NCI-H2107 (cell line): ENCODE measurements at places on chromosomes 16 and 17.

- no peak for DNase-seq
Measured at GRCh38 chr16:69934044-69934443, 17.1 kb upstream of the CLEC18A start.

DNA sequence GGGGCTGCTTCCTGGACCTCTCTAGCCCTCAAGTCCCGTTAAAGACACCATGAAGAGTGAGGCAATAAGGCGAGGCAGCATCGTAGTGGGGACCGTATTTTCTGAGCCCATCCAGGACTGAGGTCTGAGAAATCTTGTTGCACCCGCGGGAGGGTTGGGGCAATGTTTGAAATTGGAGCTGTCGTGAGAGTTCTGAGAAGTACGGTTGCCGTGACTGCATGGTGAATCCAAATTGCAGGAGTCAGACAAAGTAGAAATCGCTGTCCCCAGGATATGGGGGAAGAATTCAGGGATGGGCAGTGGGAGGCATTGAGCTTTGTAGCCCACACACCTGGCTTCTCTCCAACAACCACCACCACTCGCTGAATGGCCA, 42.0 kb upstream of the RPL38 start:
- no peak for DNase-seq

GRCh38 chr16:22356930-22357634, 17.3 kb downstream of the CDR2 start:
- no peak for DNase-seq

DNA sequence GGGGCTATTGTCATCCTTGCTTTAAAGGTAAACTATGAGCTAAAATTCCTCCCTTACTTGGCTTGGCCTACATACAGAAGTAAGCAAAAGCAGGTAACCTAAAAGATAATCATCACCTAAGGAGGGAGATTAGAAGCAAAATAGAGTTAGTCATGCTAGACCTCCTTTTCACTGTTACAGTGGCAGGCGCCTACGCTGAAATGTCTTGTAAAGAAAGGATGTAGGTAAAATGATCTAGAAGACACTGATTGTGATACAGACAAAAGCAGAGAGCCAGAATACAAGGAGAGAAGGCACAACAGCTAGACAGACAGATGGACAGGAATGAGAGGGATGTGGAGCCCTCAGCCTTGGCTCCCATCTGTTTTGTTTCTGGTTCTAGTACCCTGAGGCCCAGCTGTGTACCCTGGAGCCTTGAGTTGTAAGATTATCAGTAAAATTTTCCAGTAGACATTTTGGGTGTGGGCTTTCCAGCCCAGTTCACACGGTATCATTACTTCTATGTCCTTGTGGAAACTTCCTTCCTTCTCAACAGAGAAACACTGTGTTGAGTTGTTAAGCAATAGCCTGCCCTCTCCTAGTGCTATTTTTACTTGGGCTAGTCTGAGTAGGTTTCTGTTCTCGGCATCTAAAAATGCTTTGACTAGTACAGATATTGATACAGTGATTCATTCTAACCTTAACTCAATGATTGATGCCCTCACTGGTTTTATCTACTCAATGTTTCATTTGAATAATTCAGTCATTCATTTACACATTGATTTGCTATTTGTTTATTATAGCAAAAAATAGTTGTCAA, 7.7 kb upstream of the C16orf78 start:
- DNase-seq: no peak

- no peak for DNase-seq
Measured at GRCh38 chr17:27985736-27986399, 56.6 kb upstream of the NLK start.

DNA sequence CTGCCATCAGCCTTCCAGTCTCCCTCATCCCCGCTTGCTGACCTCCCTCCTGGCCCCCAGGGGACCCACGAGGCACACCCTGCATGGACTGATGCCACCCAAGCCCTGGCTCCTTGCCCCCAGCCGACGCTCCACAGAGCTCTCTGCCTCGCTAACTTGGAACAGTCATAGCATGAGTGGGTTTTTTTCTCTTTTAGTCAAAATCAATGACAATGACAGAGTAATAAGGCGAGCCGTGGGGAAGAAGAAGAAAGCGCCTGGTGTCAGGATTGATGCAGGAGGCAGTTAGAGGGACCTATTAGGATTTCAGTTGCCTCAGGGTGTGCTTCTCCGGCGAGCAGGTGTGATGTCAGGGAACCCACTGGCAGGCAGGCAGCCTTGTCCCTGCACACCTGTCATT, 176.3 kb upstream of the TNRC6C start:
- no peak for DNase-seq

DNA sequence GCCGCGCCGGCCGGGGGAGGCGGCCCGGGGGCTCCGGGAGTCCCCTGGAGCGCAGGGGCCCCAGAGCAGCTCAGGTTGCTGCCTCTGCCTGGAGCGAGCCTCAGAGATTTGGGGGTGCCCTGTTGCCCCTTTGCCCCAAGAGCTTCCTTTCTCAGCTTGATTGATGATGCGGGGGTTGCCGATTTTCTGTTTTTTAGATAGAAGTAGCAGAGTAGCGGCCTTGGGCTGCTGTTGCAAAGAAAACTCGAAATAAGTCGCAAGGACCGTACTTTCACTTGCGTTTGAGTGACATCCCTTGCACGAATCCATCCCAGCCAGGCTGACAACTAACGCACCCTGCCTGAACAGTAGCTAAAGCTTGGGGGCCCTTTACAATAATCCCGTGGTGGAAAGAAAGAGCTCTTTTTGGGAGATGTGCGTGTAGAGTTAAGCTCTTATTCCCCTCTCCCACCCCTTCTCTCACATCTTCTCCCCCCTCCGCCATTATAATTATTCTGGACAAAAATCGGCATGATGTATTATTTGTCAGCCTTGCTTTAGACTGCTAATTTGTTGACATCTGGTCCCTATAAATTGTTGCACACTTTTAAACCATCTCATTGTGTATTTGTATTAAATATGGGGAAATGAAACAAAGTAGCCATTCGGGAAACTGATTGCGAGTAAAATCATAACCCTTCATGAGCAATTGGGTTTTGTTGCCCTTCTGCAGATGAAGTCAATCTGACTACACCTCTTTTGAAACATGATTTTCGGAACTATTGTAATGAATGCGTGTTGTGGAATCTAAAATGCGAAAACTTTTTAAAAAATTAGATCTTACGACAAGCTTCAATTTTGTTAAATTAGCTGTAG, 873 bp downstream of the USP10 start:
- DNase-seq: no peak

GRCh38 chr16:71441348-71442050, 355 bp downstream of the TLE7 start:
- no peak for DNase-seq

DNA sequence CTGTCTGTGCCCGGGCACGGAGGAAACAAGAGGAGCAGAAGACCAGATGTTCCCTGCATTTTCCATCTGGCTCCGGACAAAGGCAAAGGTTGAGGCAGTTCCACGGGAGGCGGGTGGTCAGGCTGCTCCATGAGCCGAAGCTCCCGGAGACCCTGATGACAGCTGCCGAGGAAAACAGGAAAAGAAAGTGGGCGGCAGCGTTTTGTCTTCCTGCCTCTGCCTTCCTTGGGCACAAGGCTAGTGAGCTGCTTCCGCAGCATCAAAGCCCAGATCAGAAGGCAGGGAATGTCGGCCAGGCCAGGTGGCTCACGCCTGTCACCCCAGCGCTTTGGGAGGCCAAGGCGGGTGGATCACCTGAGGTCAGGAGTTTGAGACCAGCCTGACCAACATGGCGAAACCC, 16.2 kb downstream of the SLC43A2 start:
- DNase-seq: no peak
